ENCODE measurements at places on chromosomes 12 and 14. TPM values are rescaled to one million over a fixed set of nuclear protein-coding genes. Genes with fewer than 3 reads are reported as not detected.

The SERPINA3 gene
- total RNA-seq: 230 TPM

The LBHD2 gene
- not detected for total RNA-seq

The TTC8 gene
- total RNA-seq: 35.3 TPM

The GLIPR1L2 gene
- total RNA-seq: 0.13 TPM

The L2HGDH gene
- 7.8 TPM for total RNA-seq

The CDC42BPB gene
- total RNA-seq: 94.6 TPM

The ADGRD1 gene
- total RNA-seq: 43.4 TPM

The GZMB gene
- not detected for total RNA-seq

The SLC10A1 gene
- total RNA-seq: not detected

Measured in gastroesophageal sphincter (tissue), 4 donors.